Substantia nigra (tissue), 51 donors: ENCODE measurements at places on chromosomes 1 and 21.

DNA sequence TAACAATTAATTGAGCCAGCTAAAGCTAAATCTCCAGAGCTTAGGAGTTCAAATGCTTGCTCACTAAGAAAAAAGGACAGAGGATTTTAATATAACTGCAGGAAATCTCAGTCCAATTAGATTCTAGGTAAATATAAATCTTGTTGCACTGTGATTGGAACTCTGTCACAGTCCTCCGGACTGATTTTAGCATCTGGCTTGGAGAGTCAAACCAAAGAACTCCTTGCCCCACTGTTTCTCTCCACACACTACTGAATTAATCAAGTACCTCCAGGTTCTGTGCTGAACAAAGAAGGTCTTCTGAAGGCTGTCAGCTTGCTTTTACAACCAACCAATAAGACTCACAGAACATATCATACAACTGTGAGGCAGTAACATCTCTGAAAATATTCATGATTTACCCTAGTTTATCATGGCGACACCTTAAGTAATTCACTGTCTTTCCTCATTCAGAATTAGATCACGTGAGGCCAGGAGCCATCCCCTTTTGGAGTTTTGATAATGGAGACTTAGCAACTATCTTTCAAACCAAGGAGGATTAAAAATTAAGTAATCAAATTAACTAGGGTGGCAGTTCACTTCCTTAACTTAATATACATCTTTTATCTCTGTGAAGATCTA is 176.0 kb downstream of the RERE start:
- no peak for DNase-seq

GRCh38 chr1:209107535-209107934 is 476.0 kb upstream of the CAMK1G start:
- no peak for DNase-seq

- DNase-seq: peak; percentile 83
Observed at GRCh38 chr1:11735854-11736745, at the start of gene AGTRAP. Gene AGTRAP (plus strand): TSS chr1:11736136. CDS start chr1:11736209, 73 bp downstream.

DNA sequence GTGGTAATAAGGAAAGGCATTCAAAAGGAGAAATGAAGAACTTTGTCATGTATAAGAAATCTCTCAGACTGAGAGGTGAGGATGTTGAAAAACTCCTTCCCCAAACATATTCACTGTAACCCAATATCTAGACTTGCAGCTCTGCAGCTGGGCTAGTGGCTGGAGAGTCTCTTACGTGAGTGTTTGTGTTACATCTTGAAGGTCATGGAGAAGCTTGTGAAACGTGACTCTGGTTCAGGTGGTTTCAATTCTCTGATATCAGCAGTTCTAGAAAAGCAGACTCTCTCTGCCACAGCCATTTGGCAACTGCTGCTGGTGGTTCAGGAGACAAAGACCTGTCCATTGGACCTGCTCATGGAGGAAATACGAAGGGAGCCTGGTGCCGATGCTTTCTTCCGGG is 55.0 kb upstream of the EPHA8 start:
- DNase-seq: no peak

DNA sequence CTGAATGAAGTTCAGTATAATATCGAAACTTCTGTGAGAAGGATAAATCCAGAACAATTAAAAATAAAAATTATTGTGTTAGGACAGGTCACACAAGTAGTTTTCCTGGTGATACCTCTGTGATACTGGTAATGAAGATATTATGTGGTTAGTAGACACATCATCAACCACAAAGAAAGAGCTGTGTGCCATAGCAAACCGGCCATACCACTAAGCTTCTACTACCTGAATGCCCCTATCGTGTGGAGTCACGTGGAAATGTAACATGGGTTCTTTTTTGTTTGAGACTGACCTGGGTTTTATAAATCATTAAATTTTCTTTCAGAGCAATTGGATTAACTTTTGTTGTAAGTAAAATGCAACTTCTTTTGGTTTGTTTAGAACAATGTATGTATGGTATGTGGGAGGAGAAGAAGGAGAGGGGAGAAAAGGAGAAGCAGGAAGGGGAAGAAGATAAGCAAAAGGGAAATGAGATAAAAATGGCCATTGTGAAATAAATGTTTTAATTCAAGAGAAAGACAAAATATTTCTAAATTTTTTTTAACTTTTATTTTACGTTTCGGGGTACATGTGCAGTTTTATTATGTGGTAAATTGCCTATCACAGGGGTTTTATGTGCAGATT is 58.2 kb upstream of the LRRC8B start:
- DNase-seq: no peak

GRCh38 chr1:174654560-174654959 is 206.8 kb downstream of the GPR52 start:
- no peak for DNase-seq

DNA sequence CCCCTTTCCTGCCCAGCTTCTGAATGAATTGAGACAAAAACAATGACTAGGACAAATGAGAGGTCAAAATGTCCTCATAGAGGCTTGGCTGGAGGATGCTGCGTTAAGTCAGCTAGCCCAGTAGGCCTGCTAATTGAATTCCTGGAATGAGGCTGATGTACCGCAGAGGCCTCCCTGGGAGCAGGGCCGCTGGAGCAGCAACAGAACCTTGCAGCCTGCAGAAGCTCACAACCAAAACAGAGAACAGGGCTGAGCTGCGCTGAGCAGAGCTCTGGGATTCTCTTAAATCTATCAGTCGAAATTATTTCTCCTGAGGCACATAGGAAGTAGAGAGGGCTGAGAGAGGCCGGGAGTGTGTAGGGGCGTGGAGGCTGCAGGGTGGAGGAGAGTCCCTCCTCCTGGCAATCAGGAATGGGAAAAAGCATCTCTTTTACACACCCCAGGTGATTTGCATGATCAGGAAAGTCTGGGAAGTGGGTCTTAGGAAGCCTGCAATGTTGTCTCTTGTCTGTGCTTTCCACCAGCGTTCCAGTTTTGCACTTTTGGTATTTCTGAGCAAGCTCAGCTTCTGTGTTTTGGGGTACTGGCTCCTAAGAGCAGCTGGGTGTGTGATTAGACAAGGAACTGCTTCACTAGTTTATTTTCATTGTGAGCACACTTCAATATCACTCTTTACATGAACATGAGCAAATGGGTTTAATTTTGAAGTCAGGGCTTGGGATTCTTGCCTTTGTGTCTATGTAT is 66.5 kb downstream of the RYR2 start:
- DNase-seq: no peak

- DNase-seq: no peak
Observed at GRCh38 chr21:38965241-38965640, 159.5 kb downstream of the ETS2 start.

- no peak for DNase-seq
Observed at GRCh38 chr1:225824533-225824941, 14.6 kb downstream of the EPHX1 start.

DNA sequence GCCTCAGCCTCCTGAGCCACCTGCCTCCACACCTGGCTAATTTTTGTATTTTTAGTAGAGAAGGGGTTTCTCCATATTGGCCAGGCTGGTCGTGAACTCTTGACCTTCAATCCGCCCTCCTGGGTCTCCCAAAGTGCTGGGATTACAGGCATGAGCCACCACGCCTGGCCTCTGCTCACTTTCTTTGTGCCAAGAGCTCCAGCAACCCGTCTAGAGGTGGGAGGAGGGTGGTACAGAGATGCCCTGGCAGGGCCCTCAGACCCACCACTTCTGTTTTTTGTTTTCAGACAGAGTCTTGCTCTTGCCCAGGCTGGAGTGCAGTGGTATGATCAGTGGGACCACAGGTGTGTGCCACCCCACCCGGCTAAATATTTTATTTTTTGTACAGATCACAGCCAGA is 6.9 kb upstream of the SYNC start:
- no peak for DNase-seq

GRCh38 chr1:164310166-164310565 is 248.8 kb upstream of the PBX1 start:
- DNase-seq: no peak

GRCh38 chr1:200738949-200739651 is 407 bp downstream of the CAMSAP2 start:
- DNase-seq: peak; percentile 88

- no peak for DNase-seq
Observed at GRCh38 chr1:173445164-173445563, 32.0 kb upstream of the PRDX6 start.

- DNase-seq: no peak
Observed at GRCh38 chr21:35511696-35512162, 462.6 kb upstream of the RUNX1 start.

- peak; percentile 45 for DNase-seq
Observed at GRCh38 chr1:27522432-27523336, 32.7 kb upstream of the WASF2 start.

DNA sequence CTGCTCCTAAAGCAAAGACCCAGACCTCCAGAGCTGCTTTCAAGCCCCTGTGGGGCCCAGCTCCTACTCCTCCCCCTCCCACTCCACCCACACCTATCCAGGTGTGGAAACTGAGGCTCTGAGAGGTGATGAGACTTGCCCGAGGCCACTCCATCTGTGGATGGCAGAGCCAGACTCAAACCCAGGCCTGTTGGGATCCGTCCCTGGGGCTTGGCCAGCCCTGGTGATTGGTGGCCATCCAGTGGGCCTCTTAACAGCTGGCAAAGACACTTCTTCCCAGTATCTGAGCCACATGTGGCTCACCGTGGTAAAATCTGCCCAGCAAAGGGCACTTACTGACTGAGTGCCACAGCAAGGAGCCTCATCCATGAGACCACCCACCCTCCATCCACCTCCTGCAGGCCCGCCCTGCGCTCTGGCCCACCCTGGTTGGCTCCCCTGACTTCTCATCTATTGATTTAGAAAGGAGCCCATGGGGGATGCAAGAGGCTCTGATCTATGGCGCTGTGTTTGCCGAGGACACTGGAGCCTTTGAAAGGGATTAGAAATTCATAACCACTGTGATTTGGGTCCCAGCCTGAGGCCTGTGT is 398.5 kb downstream of the PTPRU start:
- no peak for DNase-seq

- no peak for DNase-seq
Observed at GRCh38 chr1:37294096-37294495, 180.3 kb upstream of the ZC3H12A start.

DNA sequence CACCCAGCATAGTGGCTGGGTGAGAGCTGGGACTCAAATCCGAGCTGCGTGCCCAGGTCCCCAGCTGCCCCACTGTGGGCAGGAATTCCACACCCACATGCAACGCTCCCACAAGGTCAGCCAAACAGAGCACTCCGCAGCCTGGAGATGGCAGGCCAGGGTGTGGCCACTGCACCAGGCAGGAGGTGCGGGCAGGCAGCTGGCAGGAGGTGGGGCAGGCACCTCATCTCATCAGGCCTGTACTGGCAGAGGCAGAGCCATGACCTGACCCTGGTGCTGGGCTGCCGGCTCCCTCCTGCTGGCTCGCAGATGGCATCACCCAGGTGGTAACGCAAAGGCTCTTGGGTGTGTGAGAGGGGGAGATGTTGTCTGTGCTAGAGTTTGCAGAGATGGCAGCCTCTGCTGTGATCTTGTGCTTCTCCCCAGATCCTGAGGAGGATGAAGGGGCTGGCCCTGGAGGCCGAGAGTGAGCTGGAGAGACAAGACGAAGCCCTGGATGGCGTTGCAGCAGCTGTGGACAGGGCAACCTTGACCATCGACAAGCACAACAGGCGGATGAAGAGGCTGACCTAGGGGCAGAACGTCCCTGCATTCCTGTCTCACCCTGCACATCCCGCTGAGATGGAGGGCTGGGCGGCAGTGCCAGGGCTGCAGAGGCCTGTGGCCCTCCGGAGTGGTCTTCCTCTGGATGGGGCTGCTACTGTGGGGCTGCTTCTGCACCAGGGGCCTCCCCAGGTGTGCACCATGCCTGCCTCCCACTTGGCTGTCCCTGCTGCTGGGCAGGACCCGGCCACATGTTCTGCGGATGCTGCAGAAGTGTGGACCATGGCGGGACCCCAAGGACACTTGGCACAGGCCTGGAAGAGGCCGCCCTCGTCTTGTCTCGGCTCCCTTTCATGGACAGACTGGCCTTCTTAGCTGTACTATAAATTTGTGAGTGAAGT is 35.1 kb upstream of the PRSS38 start:
- DNase-seq: peak; percentile 60

DNA sequence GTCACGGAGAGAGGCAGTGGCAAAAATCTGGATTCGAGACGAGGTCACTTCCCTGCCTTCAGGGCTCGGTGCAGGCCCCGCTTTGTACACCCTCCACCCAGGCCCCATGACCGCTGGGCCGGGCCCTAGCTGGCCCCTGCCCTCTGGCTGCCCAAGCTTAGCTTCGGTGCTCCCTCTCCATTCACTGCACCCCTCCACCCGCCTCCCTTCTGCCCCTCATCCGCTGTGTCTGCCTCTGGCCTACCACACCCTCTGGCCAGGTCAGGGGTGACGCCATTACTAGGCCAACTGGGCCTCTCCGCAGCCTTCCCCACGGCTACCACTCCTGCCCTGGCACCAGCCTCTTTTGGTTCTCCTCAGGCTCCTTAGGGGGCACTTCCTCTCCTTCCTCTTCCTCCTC is 528 bp upstream of the CD164L2 start:
- DNase-seq: no peak

GRCh38 chr1:230140221-230141020 is 73.4 kb downstream of the GALNT2 start:
- no peak for DNase-seq

DNA sequence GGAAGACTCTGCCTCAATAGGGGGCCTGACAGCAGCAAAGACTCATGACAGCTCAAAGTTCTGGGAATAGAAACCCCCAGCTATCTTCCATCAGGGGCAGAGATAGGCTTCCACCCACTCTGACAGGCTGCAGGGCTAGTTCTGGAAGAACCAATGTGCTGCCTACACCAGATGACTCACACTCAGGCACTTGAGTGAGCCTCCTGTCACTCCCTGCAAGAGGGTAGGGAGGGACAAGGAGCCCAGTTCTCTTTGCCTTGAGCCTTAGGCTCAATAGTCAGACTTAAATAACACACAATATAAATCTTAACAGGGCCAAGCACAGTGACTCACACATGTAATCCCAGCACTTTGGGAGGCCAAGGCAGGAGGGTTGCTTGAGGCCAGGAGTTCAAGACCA is 386.4 kb downstream of the HHAT start:
- no peak for DNase-seq

GRCh38 chr1:200090252-200091159 is 63.0 kb downstream of the NR5A2 start:
- no peak for DNase-seq

GRCh38 chr1:14919289-14919688 is 234.3 kb upstream of the TMEM51 start:
- DNase-seq: no peak

DNA sequence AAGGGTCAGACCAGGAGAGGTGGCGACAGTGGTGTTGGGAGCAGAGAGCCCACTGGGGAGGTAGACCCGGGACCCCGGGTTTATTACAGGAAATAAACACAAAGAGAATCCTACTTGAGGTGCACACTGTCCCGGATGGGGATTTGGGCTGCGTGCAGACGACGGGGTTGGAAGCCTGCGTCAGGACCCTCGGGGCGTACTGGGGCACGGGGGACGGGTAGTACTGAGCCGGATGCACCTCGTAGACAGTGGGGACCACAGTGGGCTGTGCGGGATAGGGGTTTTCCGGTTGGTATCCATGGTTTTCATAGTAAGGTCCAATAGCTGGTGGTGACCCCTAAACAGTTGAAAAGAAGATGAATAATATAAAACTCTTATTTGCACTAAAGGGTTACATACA is 13.7 kb downstream of the TMPRSS2 start:
- DNase-seq: no peak

GRCh38 chr1:115251340-115251748 is 86.7 kb downstream of the NGF start:
- DNase-seq: no peak

GRCh38 chr1:88529581-88529980 is 154.5 kb upstream of the PKN2 start:
- DNase-seq: no peak

- DNase-seq: no peak
Observed at GRCh38 chr1:108114033-108114599, 86.0 kb downstream of the SLC25A24 start.

GRCh38 chr1:29210278-29211085 is 20.3 kb downstream of the MECR start:
- DNase-seq: no peak

GRCh38 chr1:172135978-172136610 is 284.4 kb upstream of the C1orf105 start:
- no peak for DNase-seq
